ENCODE measurements at places on chromosomes 6 and 20.

- peak; percentile 59 for DNase-seq
Measured at GRCh38 chr20:62123450-62124118, 1.3 kb downstream of the LSM14B start.

DNA sequence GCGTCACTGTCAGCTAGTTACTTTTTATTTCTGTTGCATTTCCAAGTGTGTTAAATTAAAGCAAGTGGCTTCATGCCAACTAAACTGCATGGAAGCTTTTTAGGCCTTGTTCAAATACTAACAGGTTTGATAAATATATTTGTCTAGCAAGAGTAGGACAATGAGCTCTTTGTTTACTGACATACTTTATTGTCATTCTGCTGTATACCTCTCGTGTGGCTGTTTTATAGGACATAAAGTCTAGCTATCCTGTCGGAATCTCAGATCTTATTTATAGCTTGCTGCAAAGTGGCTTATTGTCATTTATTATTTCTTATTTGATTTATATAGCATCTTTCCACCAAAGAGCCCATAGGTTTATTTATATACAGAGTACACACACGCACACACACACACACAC is 711.1 kb downstream of the KIF16B start:
- no peak for DNase-seq

GRCh38 chr20:14401479-14402138 is 64.2 kb upstream of the FLRT3 start:
- DNase-seq, result no peak

DNA sequence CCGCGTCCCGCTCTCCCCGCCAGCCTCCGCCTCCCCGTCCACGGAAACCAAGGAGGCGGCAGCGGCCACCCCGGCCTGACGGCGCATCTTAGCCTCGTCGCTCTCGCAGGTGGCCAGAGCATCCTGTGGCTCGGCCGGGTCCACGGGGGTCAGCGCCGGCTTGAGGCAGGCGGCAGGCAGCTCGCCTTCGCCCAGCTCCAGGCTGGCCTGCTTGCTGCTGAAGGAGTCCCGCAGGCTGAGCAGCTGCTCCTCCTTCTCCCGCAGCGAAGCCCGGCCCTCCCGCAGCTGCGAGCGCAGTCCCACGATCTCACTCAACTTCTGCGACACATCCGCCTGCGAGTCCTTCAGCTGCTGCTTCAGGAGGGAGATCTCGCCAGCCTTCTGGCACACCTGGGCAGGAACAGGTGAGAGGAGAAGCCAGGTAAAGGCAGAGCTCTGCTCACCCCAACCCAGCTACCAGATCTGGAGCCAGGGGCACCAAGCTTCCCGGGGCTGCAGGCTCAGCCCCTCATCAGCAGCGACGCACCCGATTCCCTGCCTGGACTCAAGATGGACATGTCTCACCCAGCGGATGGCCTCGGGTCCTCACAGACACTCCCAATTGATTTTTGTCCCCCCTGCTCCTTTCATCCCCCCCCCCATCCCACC is 5.2 kb upstream of the FASTKD5 start:
- DNase-seq, result no peak

DNA sequence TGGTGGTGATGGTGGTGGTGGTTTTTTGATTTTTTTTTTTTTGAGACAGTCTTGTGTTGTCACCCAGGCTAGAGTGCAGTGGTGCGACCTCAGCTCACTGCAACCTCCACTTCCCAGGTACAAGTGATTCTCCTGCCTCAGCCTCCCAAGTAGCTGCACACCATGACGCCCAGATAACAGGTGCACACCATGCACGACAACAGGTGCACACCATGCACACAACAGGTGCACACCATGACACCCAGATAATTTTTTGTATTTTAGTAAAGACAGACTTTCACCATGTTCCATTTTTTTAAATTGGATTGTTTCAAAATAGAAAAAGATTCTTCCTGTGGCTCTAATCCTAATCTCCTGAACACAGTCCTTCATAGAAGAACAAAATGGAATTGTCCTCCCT is 257.9 kb downstream of the ALDH8A1 start:
- no peak for DNase-seq

- peak; percentile 41 for DNase-seq
Measured at GRCh38 chr6:28580475-28580874, 54.8 kb downstream of the GPX5 start.

GRCh38 chr20:35398660-35399144 is 13.1 kb downstream of the UQCC1 start:
- DNase-seq, result no peak

DNA sequence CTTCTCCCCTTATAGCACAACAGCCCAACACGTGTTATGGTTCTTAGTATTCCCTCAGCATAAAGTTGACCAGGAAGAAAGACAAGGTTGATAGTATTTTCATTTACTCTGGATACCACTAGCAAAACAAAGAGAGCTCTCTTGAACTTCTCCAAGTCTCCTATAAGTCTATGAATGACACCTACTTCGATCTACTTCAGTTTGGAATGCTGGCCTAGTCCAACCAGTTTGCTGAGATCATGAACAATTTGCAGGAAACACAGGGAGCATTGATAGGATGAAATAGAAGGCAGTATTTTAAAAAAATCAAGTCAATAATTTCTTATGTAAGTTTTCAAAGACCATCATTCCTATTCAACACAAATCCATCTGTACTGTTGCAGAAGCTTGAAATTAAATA is 93.6 kb downstream of the GJA10 start:
- no peak for DNase-seq

DNA sequence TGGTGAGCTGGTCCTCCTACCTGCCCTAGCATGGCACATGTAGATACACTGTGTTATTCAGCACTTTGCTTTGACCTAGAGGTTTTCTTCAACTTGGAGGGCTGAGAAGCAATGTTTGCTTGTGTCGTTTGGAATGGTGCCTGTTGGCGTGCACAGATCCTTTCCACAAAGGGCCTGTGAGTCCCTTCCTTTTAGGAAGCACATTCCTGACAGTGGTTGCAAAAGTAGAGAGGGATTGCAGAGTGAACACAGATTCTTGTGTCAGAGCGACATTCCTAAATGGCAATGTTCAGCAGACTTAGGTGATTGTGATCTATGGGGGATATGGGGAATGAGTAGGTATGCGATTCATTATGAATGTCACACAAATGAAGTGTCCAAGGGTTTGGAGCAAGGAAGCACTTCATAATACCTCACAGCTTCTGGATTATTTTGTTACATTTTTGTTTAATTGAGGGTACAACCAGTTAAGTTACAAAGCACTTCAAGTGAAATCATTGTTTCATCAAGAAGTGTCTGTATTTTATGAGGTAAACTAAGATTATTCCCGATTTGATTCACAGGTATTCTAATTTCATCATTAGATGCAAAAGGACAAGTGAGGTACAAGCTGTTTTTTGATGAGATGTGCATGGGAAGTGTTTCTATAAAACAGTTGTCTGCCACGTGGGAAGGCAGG is 713 bp upstream of the RNF144B start:
- DNase-seq, result no peak

GRCh38 chr20:33680686-33681085 is 5.5 kb downstream of the E2F1 start:
- no peak for DNase-seq

DNA sequence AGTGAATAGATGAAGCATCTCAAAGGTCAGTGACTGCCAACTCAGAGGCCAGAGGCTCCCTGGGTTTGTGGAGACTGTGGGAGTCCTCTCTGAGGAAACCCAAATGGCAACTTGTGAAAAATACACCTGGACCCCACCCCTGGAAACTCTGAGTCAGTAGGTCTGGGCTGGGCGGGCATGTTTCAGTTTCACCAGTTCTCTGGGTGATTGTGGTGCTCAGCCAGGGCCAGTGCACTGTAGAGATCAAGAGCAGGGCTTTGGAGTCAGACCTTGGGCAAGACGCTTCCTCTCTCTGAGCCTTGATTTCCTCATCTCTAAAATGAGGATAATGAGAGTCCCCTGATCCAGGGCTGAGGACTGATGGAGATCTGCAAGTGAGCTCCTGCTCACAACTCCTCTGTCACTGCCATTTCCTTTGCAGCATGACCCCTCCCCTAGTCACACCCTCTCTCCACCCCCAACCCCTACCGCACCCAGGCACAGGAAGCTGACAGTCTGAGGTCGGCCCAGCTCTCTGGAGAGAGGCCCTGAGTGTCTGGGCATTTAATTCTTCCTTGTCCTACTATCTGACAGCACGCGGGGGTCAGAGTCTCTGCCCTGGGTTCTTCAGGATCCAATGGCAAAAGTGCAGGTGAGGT is 5.1 kb downstream of the DEF6 start:
- DNase-seq, result peak; percentile 92

GRCh38 chr6:8219352-8219943 is 117.1 kb upstream of the EEF1E1 start:
- DNase-seq, result peak; percentile 57

DNA sequence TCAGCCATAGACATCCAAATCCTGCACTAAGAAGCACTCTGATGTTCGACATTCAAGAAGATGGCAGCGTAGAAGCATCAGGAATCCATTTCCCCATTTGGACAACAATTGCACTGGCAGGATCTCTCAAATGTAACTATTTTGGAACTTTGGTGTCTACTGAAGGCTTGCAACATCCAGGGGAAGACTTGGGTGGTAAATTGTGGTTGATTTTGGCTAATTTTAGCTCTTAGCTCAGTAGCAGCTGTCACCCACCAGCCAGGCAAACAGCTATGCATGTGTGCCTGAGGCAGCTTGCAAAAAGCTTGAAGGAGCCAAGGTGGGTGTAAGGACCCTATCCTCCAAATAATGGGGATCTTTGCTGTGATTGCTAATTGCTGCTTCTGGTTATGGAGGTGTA is 35.1 kb upstream of the PPP1R3G start:
- peak; percentile 82 for DNase-seq

- peak; percentile 41 for DNase-seq
Measured at GRCh38 chr6:46044881-46045617, 29.4 kb upstream of the CLIC5 start.

GRCh38 chr20:56875052-56875659 is 246.1 kb downstream of the TFAP2C start:
- DNase-seq, result no peak

- DNase-seq, result peak; percentile 1
Measured at GRCh38 chr20:44800391-44801046, 9.8 kb downstream of the RIMS4 start.

- no peak for DNase-seq
Measured at GRCh38 chr20:19758133-19758500, at the start of gene RIN2. TSS of gene RIN2 (plus strand) at chr20:19758258. CDS start at chr20:19889602, 131,344 bp downstream.

- DNase-seq, result no peak
Measured at GRCh38 chr20:38450412-38450975, 15.4 kb upstream of the SNHG17 start.

DNA sequence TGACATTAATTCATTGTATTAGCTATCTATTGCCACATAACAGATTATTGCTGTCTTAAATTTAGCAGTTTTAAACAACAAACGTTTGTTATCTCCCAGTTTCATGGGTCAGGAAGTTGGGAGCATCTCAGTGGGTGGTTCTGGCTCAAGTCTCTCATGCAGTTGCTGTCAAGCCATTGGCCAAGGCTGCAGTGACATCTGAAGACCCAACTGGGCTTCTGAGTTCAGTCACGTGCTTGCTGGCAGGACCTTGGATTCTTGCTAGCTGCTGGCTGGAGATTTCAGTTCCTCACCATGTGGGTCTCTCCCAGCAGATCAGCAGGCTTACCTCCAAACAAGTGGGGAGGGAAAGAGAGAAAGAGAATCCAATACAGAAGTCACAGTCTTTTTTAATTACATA is 152.6 kb upstream of the EXOC2 start:
- DNase-seq, result no peak

- no peak for DNase-seq
Measured at GRCh38 chr20:60340232-60340631, 382.0 kb downstream of the CDH26 start.

GRCh38 chr6:37536491-37537190 is 36.9 kb upstream of the CCDC167 start:
- DNase-seq, result no peak

DNA sequence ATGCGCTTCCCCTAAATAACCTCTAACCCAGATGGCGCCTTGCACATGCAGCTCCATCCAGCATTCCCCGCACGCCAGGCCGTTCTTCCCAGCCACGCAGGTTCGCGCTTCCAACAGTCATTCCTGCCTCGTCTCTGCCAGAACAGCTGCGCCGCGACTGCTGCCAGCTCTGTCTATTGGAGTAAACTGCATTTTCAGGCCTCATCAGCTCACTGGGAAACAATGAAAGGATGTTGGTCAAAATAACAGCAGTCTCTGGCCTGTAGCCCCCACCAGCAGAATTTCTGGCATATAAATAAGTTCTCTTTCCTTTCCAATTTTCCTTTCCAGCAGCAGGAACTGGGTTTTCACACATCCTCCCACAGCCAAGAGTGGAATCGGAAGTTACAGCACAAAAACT is 14.6 kb downstream of the NRSN1 start:
- DNase-seq, result no peak

DNA sequence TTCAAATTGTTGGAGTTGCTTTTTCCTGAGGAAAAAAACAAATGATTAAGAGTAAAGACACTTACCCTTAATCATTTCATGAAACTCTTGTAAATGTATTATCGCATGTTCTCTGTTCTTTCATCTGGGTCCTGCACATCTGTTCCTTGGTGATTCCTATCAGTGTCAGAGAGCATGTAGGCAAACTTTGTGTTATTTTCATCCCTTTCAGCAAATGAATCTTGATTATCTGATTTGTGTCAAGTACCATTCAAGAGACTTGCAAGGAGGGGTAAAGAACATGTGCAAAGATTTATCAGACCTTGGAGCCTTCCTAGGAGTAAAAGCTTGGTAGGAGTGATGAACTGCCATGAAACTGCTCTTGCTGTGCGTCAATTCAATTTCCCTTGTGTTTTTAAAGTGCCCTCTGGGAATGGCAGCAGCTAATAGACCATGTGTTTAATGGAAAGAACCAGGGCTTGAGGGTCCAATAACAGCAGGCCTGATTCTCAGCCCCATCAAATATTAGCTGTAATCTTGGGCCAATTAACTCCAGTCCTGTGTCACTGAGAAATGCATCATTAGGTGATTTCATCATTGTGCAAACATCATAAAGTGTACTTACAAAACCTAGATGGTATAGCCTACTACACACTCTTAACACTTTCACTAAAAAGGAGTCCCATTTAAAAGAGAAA is 118.9 kb upstream of the CEP85L start:
- DNase-seq, result no peak

GRCh38 chr6:24683297-24684296 is 16.7 kb downstream of the ACOT13 start:
- no peak for DNase-seq

DNA sequence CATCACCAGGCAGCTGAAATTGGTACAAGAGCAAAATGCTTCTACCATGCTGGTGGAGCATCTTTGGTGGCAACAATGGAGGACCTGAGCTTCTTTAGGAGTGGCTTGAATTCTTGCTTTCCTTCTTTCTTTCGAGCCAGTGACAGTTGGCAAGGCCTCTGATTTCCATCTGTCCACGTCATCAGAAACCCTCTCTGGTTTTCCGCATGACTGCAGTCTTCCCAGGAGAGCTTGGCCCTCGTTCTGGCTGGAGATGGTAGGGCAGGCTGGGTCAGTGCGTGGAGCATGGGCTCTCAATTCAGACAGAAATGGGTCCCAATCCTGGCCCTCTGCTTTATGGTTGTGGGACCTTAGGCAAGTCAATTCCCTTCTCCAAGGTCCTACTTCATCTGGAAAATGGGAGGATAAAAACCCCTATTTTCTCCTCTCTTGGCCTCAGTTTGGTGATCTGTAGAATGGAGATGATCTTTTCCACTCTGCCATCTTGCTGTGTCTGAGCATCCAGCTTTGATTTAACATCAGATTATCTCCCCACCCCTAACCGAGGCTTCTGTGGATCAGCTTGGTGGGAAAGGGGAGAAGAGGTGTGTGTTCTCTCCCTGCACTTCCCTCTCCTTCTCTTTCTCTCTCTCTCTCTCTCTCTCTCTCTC is 3.6 kb upstream of the BPIFB1 start:
- no peak for DNase-seq

GRCh38 chr6:100266494-100267401 is 198.0 kb downstream of the SIM1 start:
- no peak for DNase-seq

Data from Kasumi-1 (cell line).